Fibroblast of lung (primary cell): ENCODE measurements at places on chromosomes 12 and 14. TPM values are rescaled to one million over a fixed set of nuclear protein-coding genes. Genes with fewer than 3 reads are reported as not detected.

The TUNAR gene
- not detected in 2 replicates for polyA plus RNA-seq

The ANKS1B gene
- 0.11 and 0.15 TPM in 2 replicates for polyA plus RNA-seq

The ADAM21 gene
- 0.36 and 0.79 TPM in 2 replicates for polyA plus RNA-seq

The PGF gene
- 0.84 and 1.1 TPM in 2 replicates for polyA plus RNA-seq

The FGF23 gene
- not detected in 2 replicates for polyA plus RNA-seq

The APOF gene
- not detected in 2 replicates for polyA plus RNA-seq

The EPS8 gene
- polyA plus RNA-seq: 81.2 and 96.3 TPM in 2 replicates

The CLEC2D gene
- polyA plus RNA-seq: 0.67 and 2.5 TPM in 2 replicates

The CFAP73 gene
- not detected in 2 replicates for polyA plus RNA-seq

The PRIMA1 gene
- not detected in 2 replicates for polyA plus RNA-seq

The OTX2 gene
- 0.08 TPM in 1 of 2 replicates, not detected in the other for polyA plus RNA-seq

The KERA gene
- not detected in 2 replicates for polyA plus RNA-seq

The RGS6 gene
- not detected in 2 replicates for polyA plus RNA-seq

The RPL10L gene
- polyA plus RNA-seq: not detected in 2 replicates

The PMCH gene
- not detected in 2 replicates for polyA plus RNA-seq

The KCNH3 gene
- 0.05 and 0.09 TPM in 2 replicates for polyA plus RNA-seq
